NCI-H1436 (cell line): ENCODE measurements at places on chromosomes 3 and 15.

DNA sequence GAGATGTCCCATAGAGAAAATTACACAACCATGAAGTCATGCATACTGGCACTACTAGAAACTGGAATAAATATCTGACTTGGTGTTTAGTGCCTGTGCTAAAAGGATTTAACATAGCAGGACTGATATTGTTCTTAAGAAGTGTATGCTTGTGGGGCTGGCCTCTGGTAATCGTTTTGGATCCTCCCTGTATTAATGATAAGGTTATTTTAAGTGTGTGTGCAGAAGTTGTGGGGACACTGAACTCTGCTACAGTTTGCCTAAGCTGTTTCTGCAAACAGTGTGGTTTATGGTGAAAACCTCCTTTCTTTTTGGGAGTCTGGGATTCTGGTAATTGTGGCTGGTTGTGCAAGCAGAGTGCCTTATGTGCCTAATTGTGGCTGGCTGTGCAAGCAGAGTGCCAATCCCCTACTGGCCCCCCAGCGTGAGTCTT lies 120.8 kb downstream of the CLASP2 start:
- DNase-seq, result no peak

GRCh38 chr3:1883534-1883933 lies 215.1 kb upstream of the CNTN4 start:
- DNase-seq, result no peak

- no peak for DNase-seq
Observed at GRCh38 chr15:63189941-63190768, 749 bp downstream of the RAB8B start.

DNA sequence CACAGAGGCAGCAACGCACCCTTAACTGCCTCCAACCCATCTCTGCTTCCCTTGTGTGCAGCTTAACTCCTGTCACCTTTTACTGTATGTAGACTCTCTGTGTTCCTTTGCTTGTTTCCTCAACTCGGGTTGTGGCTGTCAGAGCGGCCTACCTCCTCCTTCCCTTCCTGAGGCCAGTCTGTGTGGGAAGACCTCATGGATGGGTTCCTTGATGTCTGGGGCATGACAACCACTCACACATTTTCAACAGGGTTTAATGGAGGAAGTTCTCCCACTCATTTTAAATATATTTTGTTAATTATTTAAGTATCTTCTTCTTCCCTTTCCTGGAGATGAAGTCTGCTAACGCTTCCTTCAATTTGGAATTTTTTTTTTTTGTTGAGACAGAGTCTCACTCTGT lies 1.8 kb upstream of the CSPG5 start:
- DNase-seq, result no peak

GRCh38 chr3:143464850-143465249 lies 345.3 kb downstream of the CHST2 start:
- DNase-seq, result no peak
